ENCODE measurements at places on chromosomes 6 and 20. TPM values are rescaled to one million over a fixed set of nuclear protein-coding genes. Genes with fewer than 3 reads are reported as not detected.

CFAP61 gene
- 1.7 TPM for total RNA-seq

RNF39 gene
- total RNA-seq: 7.5 TPM

CALHM4 gene
- not detected for total RNA-seq

TRIM31 gene
- not detected for total RNA-seq

DSP gene
- 109 TPM for total RNA-seq

KLC4 gene
- 46.7 TPM for total RNA-seq

PTK6 gene
- 12.9 TPM for total RNA-seq

HLA-DRA gene
- not detected for total RNA-seq

GRCh38 chr20:6812530-6812929 lies 45.0 kb downstream of the BMP2 start:
- no peak for DNase-seq

- DNase-seq: no peak
Observed at GRCh38 chr20:4600308-4601014, 121.2 kb upstream of the PRND start.

- no peak for DNase-seq
Observed at GRCh38 chr6:45808917-45809316, 206.7 kb downstream of the CLIC5 start.

- DNase-seq: no peak
Observed at GRCh38 chr20:21575981-21576740, 62.3 kb upstream of the NKX2-2 start.

DNA sequence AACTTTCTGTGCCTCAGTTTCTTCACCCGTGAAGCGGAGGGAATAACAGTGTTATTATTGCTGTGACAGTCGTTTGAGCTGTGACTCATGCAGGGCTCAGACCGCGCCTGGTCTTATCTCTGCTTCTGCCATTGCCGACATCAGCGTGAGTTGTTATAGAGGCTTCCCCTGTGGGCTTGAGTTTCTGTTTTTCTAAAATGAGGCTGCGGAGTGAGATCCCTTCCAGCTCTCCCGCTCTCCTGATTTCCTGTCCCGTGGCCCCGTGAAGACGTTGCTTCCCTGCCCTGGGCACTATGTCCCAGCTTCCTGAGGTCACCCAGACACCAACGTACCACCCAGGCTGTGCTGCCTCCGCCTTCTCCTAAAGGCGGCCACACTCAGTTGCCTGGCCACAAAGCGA lies 278.5 kb downstream of the BMP7 start:
- peak; percentile 31 for DNase-seq

DNA sequence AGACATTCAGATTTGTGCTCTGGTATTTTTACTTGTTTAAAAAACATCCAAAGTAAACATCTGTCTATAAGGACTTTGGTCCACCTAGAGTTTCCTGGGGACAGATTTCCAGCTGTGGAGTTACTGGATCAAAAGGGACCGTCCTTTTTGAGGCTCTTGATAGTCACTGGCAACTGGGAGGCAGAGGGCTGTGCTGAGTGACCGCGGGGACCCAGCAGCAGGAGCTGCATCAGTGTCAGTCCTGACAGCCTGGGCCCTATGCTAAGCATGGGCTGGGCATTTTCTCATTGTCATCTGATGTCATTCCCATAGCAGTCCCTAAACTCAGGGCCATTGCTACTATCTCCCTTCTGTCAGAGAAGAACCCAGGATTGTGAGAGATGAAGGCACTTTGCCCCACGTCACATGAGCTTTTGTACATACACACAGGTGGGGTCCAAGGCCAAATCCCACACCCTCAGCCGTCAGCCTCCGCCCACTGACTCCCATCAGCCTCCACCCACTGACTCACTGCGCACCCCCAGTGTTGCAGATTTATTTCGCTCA lies 293.8 kb downstream of the TAF4 start:
- DNase-seq: no peak

DNA sequence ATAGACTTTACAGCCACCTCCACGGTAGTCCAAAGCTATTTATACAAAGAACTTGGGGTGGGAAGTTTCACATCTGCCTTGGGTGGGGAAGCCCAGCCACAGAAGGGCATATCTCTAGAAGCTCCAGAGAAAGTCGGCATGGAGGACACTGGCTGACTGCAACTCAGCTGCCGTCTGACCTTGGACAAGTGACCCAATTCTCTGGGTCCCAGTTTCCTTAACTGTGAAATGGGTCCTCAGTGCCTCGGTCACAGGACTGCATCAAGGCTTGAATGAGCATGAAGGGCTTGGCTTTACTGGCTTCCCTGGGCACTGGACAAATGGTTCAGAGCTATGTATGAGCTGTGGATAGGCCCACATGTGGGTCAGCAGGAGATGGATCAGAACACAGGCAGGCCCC lies 58.6 kb downstream of the NOL4L start:
- DNase-seq: no peak

DNA sequence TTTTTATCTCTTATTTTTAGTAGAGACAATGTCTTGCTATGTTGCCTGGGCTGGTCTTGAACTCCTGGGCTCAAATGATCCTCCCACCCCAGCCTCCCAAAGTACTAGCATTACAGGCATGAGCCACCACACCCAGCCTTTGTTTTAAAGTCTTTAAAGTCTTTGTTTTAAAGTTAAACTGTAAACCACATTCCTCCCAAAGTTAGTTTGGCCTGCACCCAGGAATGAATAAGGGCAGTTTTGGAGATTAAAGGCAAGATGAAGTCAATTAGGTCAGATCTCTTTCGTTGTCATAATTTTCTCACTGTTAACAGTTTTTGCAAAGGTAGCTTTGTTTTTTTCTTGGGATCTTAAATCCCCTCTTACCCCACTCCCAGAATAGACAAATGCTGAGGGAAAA lies 63.8 kb downstream of the UBR2 start:
- DNase-seq: no peak

DNA sequence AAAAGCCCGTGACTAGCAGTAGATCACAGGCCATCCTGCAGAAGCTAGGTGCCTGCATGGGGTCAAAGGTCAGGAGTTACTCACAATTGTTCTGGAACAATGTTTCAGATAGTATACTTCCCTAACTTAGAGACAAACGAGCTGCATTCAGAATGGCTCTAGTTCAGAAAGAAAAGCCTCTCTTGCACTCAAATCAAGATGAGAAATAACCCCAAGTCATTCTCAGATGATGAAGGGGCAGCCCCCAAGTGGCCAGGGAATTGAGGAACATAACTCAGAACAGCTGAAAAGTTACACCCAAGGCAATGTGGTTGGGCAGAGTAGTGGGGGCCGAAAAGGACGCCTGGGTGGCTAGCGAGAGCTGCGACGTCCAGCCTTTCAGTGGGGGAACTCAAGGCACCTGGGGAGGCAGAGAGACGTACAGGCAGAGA lies 27.8 kb downstream of the FYN start:
- no peak for DNase-seq

DNA sequence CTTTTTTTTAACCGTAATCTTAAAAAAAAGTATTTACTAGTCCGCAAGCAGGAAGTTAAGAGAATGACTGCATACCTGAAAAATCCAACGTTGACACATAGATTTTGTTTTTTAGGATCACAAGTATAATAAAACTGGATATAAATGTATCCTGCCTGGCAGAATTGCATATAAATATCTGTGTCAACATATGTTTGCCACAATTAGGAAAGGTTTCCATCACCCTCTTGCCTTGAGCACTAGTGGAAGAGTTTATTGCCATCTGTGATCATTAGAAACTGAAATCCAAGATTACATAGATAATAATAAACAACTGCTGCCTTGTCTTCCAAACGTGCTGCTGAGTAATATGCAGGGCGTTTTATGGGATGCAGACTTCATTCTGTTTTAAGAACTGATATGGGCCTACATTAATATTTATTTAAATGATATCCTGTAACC lies 27.9 kb downstream of the PLEKHG1 start:
- no peak for DNase-seq

DNA sequence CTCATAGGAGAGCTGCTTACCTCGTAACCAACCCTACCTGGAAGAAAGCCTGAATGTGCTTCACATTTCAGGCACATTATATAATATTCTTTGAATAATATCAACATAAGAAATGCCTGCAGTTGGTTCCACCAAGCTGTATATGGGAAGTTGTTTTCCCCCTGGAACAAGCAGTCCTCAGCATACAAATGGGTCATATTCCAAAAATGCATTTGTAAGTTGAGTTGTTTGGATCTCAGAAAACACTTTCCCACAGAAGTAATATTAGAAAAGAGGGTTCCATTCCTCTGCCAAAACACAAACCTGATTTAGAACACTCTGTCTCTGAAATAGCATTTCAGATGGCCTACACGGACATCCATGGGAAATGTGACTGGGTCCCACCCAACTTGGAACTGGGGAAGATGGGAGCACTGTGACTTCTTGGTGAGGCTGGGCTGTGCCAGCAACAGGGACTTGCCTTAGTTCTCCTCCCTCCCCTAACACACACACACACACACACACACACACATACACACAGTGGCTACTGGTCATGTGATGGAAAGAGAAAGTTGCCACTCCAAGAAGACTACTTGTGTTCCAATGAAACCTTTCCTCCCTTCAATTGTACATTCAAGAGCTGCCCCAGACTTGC lies 11.4 kb upstream of the RCAN2 start:
- DNase-seq: no peak

All from PC-9 (cell line).